NCI-H1436 (cell line): ENCODE measurements at places on chromosomes 7 and 10.

DNA sequence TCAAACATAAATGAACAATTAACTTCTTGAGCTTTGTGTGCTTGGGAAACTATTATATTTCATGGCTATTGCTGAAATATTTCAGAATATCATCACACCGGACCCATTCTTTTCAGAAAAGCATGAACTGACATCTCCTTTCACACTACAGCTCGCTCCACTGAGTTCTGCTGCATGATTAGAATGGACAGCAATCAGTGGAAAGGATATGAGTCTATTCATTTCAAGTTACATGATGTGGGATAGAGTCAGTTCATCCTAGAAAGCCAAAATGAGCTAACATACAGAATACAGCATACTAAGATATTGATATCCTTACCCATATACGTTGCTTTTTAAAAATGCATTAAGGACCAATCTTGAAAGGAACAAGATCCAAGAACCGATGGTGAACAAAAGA, 1.1 kb upstream of the FAM53B start:
- DNase-seq = no peak

GRCh38 chr10:48683868-48684267, 805 bp upstream of the WDFY4 start:
- no peak for DNase-seq

GRCh38 chr7:74575083-74575784, 82.3 kb upstream of the GTF2I start:
- DNase-seq = no peak

GRCh38 chr7:72268796-72269195, 143.3 kb downstream of the CALN1 start:
- DNase-seq = no peak

DNA sequence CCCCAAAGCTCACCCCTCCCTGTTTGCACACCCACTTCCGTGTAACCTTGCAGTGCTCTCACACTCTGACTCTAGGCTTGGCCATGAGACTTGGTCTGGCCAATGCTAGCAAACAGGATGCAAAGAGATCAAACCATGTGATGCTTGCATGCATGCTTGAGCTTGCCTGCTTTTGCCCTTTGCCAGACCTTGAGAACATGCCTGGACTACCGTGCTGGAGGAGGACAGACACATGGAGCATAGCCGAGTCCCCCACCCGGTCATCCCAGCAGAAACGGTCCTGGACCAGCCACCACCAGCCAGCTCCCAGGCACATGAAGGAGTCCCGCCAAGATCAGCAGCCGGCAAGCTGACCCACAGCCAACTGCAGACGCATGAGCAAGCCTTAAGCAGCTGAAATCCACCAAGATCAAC, 23.4 kb downstream of the PYROXD2 start:
- DNase-seq = no peak

- no peak for DNase-seq
These were observed 141.4 kb downstream of the LSMEM1 start for GRCh38 chr7:112622159-112622715.
